ENCODE measurements at places on chromosomes 1 and 21.

- peak; percentile 27 for DNase-seq
Observed at GRCh38 chr1:110011527-110012041, 22.8 kb upstream of the STRIP1 start.

DNA sequence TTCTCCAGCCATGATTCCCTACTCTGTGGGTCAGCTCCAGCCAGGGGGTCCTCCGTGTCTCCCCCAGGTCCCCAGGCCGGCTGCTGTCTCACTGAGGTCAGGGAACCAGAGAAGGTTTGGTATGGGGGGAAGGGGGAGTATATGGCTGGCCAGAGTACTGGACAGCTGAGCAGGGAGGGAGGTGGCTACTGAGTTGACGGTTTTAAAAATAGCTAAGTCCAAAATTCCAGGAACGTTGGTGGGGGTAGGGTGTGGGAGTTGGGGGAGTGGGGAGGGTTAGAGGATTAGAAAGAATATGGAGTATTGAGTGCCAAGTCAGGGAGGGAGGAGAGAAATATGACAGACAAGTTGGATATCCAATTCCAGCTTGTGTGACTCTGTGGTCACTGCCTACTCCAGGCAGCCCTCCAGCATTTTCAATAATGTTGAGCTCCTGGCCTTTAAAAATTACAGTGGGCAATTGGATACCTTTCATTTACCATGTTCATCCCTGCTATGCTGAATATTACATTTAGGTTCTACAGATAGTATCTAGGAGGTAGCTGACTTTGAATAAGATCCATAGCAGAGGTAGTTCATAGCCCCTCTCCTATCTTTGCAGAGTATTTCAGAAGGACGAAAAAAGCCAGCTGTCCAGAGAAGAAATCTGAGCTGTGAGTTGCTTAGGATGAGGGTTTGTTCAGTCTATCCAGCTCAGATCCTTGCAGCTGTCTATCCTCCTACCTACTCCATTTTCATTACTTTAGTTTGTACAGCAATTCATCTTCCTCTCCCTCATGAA is at the start of gene HJV:
Gene HJV (minus strand): TSS at position 114 of the 781 bp plus-strand sequence. CDS start 1,504 bp downstream, outside the sequence.
- DNase-seq = no peak

DNA sequence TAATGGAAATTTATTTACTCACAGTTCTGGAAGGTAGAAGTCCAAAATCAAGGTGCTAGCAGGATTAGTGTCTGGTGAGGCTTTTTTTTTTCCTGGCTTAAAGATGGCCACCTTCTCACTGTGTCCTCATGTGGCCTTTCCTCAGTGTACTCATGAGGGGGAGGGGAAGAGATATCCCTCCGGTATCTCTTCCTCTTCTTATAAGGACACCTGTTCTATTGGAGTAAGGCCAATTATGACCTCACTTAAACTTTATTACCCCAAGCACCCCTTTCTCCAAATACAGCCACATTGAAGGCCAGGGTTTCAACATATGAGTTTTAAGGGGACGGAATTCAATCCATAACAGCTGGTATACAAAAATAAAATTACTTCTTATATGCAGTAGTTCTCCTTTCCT is 203.7 kb upstream of the C1orf87 start:
- no peak for DNase-seq

GRCh38 chr1:244128591-244129383 is 77.7 kb downstream of the ZBTB18 start:
- DNase-seq = no peak

GRCh38 chr1:98965394-98965793 is 39.3 kb downstream of the PLPPR5 start:
- DNase-seq = no peak
